Activated CD8-positive, alpha-beta memory T cell treated with anti-CD3 and anti-CD28 coated beads, Interleukin-2, amount 50 U/mL, for 48 hours (primary cell): ENCODE measurements at places on chromosomes 1 and 21.

DNA sequence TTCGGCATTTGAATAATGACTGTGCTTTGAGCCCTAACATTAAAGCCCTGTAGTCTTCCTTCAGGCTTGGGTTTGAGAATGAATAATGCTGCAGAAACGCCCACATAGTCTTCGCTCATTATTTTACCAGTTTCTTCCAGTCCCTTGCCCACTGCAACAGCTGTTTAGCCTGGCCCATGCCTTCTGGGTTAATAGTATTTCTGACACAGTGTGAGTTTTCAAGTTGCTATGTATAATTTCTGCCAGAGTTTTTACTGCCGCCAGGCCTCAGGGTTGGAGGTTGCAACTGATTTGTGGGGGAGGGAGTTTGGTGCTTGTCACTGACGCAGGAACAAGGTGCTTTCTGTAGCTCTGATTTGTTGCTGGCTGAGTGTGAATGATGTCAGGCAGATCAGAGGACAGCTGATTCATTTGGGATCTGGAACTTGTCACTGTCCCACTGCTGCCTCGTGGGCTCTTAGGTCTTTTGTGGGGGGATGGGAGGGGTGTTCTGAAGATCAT lies 109.8 kb downstream of the MAST2 start:
- DNase-seq: no peak

- DNase-seq: no peak
Observed at GRCh38 chr1:9406111-9406510, 113.4 kb downstream of the SPSB1 start.

GRCh38 chr1:36322786-36323635 lies 434 bp downstream of the EVA1B start:
- peak; percentile 80 for DNase-seq

DNA sequence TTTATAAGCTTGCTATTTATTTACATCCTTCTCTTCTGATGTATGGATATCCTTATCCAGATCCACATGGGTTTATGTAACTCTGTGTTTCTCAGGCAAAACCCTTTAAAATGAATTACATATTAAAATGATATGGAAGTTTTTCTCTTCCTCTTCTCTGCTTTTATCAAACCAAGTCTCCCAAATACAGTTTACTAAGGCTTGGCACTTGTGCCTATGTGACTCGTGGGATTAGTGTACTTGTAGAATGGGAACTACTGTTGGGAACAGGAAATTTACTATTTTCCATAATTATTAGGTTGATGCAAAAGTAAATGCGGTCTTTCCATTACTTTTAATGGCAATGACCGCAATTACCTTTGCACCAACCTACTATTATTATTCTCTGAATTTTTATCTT lies 14.8 kb downstream of the SIM2 start:
- DNase-seq: no peak

DNA sequence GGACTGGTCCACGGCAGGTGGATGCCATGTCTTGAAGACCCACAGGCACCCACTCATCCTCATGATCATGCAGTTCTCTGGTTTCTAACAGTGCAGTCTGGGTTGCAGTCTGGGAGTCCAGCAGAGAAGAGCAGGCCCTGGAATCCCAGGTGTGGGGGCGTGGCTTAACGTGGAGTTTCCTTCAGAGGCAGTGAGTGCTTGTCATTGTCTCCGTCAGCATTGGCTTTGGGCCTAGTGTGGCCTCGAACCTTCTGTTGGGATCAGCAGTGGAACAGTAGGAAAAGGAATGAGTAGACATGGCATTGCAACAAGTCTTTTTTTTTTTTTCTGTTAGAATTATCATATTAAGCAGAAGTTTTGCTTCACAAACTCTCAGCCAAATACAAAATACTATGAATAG lies 12.8 kb downstream of the LGALS8 start:
- no peak for DNase-seq

GRCh38 chr1:238419209-238419608 lies 528.5 kb upstream of the ZP4 start:
- no peak for DNase-seq

- no peak for DNase-seq
Observed at GRCh38 chr21:46500224-46500861, 41.7 kb downstream of the DIP2A start.

DNA sequence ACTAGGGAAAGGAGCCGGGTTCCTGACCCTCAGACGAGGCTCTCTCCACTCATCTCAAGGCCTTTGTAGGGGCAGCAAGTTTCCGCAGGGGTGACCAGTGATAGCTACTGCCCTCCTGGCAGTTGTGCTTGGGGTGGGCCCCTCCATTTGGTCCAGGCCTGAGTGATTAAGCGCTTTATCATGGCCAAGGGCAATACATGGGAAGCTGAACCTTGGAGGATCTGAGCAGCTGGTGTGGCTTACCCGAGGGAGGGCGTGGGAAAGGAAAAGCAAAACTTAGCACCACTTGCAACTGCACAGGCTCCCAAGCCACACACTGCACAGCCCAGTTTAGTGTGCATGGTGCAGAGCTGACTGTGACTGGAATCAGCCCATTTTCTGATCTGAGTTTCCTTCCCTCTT lies 47.8 kb downstream of the GADD45A start:
- no peak for DNase-seq

DNA sequence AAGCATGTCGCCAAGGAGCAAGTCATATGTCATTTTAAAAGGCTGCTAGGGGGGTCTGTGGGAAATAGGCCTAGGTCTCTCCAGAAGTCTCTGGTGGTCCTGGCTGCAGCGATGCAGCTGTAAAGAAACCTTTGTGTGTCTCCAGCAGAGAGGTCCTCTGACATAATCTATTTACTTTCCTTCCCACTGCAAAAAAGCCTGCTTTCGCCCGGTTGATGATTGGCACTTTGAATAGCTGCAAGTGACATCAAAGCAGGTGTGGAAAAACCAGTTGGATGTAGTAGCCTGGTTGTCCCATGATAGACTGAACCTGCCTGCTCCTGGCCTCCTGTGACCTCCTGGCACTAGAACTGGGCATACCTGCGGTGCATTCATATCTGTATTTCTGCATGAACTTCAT lies 13.8 kb downstream of the RASSF5 start:
- DNase-seq: no peak

DNA sequence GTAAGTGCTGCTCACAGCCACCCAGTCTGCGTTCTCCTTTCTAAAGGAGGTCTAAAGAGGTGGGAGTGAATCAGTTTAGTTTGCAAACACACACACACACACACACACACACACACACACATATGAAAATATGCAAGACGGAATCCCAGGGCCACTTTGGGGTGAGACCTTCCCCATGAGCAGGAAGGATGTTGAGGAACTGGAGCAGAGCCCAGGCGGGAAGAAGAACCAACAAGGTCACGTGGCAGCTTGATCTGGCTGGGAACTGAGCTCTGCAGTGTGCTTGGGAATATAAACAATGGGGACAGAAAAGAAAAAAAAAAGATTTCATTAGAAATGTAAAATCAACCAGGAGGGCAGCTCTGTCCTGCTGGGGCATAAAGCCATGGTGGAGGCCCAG lies 32.6 kb downstream of the OR2G3 start:
- DNase-seq: no peak

- no peak for DNase-seq
Observed at GRCh38 chr1:99642053-99642452, 3.9 kb upstream of the PALMD start.

GRCh38 chr1:50110656-50111055 lies 1.9 kb downstream of the ELAVL4 start:
- DNase-seq: no peak

GRCh38 chr1:172041742-172042141 lies 200.4 kb downstream of the DNM3 start:
- DNase-seq: no peak

GRCh38 chr1:67285780-67286488 lies 21.7 kb upstream of the IL12RB2 start:
- no peak for DNase-seq

GRCh38 chr1:71755441-71755840 lies 526.9 kb downstream of the NEGR1 start:
- DNase-seq: no peak

GRCh38 chr1:201190624-201191051 lies at the start of gene IGFN1:
Gene IGFN1 (plus strand): TSS chr1:201190824. CDS start chr1:201193294, 2,470 bp downstream.
- DNase-seq: no peak

- no peak for DNase-seq
Observed at GRCh38 chr1:21298981-21299391, 8.7 kb upstream of the ECE1 start.

- DNase-seq: peak; percentile 48
Observed at GRCh38 chr1:228280961-228281591, 73.2 kb downstream of the OBSCN start.

DNA sequence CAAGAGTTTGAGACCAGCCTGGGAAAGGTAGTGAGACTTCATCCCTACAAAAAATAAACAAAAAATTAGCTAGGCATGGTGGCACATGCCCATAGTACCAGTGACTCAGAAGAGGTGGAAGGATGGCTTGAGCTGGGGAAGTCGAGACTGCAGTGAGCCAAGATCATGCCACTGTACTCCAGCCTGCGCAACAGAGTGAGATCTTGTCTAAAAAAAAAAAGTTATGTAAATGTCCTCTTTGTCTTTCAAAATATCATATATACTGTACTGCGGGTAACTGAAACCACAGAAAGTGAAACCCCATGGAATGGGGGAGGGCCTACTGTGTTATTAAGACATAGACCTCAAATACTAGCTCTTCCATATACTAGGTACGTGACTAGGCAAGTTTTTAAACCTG lies 20.8 kb downstream of the ACADM start:
- no peak for DNase-seq

GRCh38 chr1:156140879-156141707 lies 12.3 kb upstream of the SEMA4A start:
- peak; percentile 79 for DNase-seq

GRCh38 chr1:191320062-191320461 lies 838.2 kb upstream of the RGS18 start:
- no peak for DNase-seq

- DNase-seq: no peak
Observed at GRCh38 chr1:1564268-1564667, 10.4 kb downstream of the SSU72 start.

DNA sequence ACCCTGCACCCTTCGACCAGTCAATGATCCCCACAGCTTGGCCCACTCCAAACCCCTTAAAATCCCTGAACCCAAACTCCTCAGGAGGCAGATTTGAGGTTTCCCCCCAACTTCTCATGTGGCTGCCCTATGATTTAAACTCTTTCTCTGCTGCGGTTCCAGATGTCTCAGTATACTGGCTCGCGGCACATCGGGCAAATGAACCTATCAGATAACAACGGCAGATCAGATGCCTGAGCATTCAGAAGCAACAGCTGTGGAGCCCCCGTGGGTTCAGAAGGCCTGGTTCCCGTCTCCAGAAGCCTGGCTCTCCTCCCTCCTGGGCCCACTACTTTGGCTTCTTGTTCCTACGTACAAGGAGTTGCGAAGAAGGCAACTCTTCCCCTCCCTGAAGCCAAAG lies 43.3 kb upstream of the H6PD start:
- no peak for DNase-seq

- no peak for DNase-seq
Observed at GRCh38 chr1:165954940-165955339, 127.5 kb downstream of the UCK2 start.

GRCh38 chr1:30523055-30524020 lies 200.0 kb downstream of the MATN1 start:
- DNase-seq: peak; percentile 6

- DNase-seq: no peak
Observed at GRCh38 chr1:7280347-7280960, 490.6 kb upstream of the VAMP3 start.

- no peak for DNase-seq
Observed at GRCh38 chr1:149916193-149916897, 1.3 kb downstream of the SV2A start.

DNA sequence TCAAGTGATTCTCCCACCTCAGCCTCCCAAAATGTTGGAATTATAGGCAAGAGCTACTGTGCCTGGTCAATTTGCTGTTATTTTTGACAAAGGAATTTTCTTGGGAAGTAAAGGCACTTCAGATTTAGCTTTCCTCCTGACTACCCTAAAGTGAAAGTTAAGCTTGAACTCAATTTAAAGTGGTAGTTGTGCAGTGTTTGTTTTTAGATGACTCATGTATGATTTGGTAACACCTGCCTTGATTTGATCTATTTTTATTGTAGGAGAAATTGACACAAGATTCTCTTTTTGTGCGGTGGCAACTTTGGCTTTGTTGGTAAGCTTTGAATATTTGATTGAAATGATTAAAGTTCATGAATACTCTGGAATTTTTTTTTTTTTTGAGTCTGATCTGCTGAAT lies 5.0 kb downstream of the RABGGTB start:
- DNase-seq: no peak

GRCh38 chr1:41898191-41898713 lies 20.5 kb downstream of the HIVEP3 start:
- DNase-seq: peak; percentile 64

- no peak for DNase-seq
Observed at GRCh38 chr1:2867861-2868260, 66.4 kb upstream of the TTC34 start.

- DNase-seq: no peak
Observed at GRCh38 chr1:89725011-89725370, 92.1 kb downstream of the LRRC8C start.

DNA sequence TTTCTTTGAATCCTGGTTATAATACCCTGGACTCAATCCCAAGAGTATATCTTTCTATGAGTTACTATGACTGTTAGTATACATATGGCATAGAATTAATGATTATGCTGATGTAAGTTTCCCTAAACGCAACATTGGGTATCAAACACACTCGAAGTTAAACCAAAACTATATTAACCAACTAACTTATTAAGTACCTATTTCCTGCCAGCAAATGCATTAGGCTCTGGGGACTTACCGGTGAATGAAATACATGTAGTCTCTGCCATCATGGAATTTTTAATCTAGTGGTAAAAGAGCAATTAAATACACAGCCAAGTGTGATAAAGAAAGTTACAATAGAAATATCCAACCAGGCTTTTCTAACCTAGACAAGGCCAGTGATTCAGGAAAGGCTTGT lies 193.6 kb upstream of the ADGRL2 start:
- no peak for DNase-seq

DNA sequence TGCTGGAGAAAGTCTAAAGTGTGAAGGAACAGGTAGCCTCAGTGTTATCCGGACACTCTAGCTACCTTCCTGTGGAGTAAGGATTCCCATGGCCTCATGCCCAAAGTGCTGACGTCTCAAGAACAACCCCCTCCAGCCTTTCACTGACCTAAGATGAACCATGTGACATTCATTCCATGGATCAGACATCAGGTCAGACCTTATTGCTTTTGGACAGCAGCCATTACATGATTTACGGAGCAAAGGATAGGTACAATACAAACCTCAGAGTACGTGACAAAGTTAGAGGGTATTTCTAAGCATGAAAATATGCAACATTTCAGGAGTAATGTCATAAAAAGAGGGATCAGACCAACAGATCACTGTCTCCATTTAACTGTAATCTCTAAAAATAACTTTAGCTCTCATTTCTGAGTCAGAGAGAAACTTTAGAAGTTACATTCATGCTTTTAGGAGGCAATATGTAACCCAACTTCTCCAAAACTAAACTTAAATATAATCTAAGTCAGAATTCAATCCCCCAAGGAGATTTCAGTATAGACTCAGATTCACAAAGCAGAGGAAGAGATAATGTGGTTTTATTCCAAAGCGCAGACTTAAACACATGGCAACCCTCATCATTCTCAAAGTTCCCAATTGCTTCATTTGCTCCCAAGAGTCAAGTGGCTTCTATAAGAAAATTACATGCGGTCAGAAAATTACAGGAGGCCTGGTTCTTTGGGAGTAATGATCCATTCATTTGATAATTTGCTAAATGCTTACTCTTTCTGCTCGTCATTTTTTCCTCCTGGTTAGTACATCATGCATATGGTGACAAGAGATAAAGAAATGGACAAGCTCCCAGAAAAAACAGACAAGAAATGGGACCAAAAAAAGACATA lies 280.4 kb downstream of the SETD4 start:
- DNase-seq: no peak

GRCh38 chr1:162626094-162626493 lies 6.2 kb upstream of the DDR2 start:
- DNase-seq: no peak
